ENCODE measurements at places on chromosomes 3 and 15. TPM values are rescaled to one million over a fixed set of nuclear protein-coding genes. Genes with fewer than 3 reads are reported as not detected.
A peak's percentile ranks its signal among the peaks of the same experiment; 100 is the strongest.

The UBE2E2 gene
- total RNA-seq, result 31.5 TPM

DNA sequence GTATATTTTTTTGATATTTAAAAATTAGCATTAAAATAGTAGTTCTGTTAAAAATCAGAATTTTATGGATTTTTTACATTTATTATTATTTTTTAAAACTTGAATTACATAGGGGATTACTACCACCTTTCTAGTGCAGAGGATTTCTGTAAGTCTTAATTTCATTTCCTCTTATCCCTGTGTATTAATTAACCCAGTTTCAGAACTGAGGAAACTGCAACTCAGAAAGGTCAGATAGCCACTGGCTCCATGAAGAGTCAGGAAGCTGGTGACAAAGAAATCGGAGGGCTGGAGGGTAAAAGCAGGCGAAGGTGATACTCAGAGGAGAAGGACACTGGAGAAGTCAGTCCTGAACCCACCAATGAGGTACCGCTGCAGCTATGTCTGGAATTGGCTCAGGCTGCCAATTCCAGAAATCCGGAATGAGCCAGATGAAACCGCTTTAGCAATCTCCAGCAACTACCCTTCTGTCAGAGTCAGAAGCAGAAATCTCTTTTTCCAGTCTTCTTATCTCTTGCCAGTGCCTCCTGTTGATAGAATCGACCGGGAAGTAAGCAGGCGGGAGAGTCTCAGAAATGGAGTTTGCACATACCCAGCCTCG is 308.5 kb downstream of the SV2B start:
- no peak for DNase-seq
- H3K27me3 ChIP-seq, result no peaks in the 10 kb centered on the region
- no peak overlapping the region for H3K4me3 ChIP-seq
- H3K36me3 ChIP-seq, result no peaks in the 10 kb centered on the region
- H3K4me1 ChIP-seq, result no peaks in the 10 kb centered on the region
- no peak overlapping the region for H3K27ac ChIP-seq

GRCh38 chr15:45454814-45455213 is 67.7 kb downstream of the SLC30A4 start:
- H3K27me3 ChIP-seq, result no peaks in the 10 kb centered on the region
- peaks cover 18% of the 10 kb centered on the region for H3K4me1 ChIP-seq
- H3K36me3 ChIP-seq, result no peaks in the 10 kb centered on the region
- peak overlapping the region; percentile 17 for H3K4me3 ChIP-seq
- peak; percentile 92 for DNase-seq

GRCh38 chr3:71673486-71673885 is 51.7 kb downstream of the EIF4E3 start:
- H3K27me3 ChIP-seq, result no peaks in the 10 kb centered on the region
- no peaks in the 10 kb centered on the region for H3K4me1 ChIP-seq
- DNase-seq, result no peak
- no peaks in the 10 kb centered on the region for H3K36me3 ChIP-seq
- H3K4me3 ChIP-seq, result no peak overlapping the region
- H3K27ac ChIP-seq, result no peak overlapping the region

All from breast epithelium (tissue), 4 donors.